Liver (tissue), 10 donors: ENCODE measurements at places on chromosomes 3 and 15.

GRCh38 chr3:189142527-189142926, 29.2 kb upstream of the TPRG1 start:
- no peak for DNase-seq

GRCh38 chr3:184338511-184338945, 1.1 kb downstream of the FAM131A start:
- DNase-seq, result no peak

DNA sequence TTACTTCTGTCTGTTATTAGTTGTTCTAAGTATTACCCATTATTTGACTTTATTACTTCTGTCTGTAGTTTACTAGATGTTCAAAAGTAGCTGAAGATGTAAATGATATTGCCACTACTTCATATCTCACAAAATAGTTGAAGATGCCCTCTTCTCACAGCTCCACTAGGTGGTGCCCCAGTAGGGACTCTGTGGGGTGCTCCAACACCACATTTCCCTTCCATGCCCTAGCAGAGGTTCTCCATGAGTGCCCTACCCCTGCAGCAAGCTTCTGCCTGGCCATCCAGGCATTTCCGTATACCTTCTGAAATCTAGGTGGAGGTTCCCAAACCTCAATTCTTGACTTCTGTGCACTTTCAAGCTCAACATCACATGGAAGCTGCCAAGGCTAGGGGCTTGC, 80.8 kb downstream of the KCNH8 start:
- no peak for DNase-seq

DNA sequence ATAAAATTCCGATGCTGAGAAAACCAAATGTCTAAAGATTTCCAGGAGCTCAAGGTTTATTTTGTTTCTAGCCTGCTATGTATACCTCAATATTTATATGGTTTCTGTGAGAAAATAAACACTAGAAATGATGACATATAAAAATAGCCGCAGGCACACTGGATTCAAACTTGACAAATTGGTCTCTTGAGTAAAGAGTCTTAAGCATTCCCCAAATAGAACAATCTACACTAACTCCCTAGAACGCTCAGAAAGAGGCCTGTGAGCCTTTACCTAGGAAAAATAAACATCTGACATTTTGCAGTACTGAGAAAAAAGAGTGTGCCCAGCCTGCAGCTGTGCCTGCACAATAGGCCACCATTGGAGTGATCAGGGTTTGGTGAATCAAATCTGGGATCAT, 75.2 kb downstream of the NEK10 start:
- DNase-seq, result no peak

GRCh38 chr15:80011596-80011995, 40.6 kb upstream of the BCL2A1 start:
- no peak for DNase-seq

GRCh38 chr15:72319360-72319984, 485 bp downstream of the CELF6 start:
- DNase-seq, result peak; percentile 72

- DNase-seq, result no peak
Observed at GRCh38 chr3:194384156-194384555, 14.6 kb upstream of the LRRC15 start.

GRCh38 chr3:41808152-41808551, 153.8 kb downstream of the ULK4 start:
- DNase-seq, result no peak

DNA sequence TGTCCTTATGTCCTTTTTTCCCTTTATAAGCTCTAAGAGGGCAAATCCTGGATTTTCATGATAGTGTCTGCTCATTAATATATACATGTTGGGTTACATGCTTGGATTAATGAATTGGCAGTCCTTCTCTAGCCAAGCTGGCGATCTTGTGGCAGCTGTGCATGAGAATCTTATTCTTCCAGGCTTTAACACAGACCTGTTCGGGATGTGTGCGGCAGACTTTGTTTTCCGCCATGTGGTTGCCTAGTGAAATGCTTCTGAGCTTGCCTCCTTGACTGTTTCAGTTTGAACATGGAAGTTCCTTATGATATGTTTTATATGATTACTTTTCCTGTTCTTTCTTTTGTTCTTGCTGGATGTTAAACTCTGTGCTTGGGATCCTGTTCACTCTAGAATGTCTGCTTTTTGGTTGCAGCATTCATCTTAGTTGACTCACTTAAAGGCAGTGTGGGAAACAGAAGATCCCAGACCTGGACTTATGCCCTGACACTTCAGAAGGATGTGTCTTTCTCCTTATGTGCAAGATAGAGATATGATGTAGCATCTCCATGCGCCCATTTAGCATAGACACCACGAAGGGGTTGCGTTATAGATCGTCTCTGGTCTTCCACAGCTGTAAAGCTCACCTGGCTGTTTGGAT, 7.2 kb downstream of the CHCHD6 start:
- DNase-seq, result no peak

DNA sequence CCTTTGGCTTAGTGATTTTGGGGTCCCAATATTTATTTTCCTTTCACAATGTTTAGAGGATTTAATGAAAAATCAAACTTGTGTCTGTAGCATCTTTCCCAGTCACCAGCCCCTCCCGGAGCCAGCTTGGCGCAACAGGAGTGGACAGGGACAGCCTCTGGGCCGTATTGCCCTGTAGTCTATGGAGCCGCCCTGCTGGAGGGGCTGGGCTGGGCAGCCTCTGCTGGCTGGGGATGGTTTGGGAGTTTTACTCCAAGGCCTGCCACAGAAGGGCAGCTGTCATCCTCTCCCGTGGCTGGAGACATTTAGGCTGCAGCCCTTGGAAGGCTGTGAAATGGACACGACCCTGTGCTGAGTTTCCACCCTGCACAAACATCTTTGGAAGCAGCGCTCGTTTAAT, 89.4 kb upstream of the RGMA start:
- DNase-seq, result no peak

DNA sequence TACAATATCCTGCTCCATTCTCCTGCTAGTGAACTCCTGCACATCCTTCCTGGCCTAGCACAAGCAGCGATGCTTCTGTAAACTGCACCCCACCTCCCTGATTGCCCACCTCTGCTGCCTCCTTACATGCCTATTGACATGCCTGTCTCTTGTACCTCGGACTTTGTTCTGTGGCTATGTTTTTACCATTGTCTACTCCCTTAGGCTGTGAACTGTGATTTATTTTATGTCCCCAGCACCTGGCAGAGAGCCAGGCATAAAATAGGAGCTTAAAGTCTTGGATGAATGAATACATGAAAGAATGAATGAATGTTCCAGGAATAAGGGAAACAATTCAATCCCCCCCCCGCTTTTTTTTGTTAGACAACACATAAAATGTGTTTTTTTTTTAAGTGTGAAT, 210.0 kb downstream of the MYRIP start:
- no peak for DNase-seq

GRCh38 chr3:25884981-25885380, 95.1 kb downstream of the OXSM start:
- no peak for DNase-seq

DNA sequence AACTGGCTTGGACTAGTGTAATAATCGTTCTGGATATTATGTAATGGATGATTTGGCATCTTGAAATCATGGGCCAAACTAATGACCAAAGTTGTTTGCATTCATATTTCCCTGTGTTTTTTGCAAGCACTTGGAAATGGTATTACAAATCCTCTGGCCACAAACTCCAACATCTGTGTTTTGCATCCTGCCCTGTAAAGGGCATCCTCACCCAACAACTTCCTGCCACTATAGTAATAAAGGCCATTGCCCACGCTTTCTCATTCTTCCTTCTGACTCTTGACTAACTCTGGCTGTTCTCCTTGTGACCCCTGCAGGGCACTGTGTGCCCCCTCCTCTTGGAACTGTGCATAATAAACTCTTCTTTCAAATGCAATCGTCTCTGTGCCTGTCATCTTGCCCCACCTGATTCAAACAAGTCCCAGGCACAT, 25.4 kb upstream of the PSMD6 start:
- no peak for DNase-seq

DNA sequence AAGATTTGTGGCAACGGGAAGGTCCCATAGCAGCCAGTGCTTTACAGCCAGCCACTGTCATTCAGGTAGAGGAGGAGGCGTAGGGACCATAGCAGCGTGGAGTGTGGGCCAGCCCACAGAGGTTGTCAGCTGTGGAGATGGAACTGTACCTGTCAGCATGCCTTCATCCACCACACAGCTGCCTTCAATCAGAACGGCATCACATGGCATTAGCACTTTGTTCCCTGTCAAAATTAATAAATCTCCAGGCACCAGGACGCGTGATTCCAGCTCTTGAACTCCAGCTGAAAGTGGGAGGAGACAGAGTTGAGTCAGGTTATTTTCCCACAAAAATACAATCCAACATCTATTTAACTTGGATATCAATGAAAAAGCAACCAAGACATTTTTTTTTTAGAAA, 84.0 kb downstream of the ATP13A4 start:
- no peak for DNase-seq

GRCh38 chr15:98763179-98763578, 114.8 kb downstream of the IGF1R start:
- DNase-seq, result no peak

DNA sequence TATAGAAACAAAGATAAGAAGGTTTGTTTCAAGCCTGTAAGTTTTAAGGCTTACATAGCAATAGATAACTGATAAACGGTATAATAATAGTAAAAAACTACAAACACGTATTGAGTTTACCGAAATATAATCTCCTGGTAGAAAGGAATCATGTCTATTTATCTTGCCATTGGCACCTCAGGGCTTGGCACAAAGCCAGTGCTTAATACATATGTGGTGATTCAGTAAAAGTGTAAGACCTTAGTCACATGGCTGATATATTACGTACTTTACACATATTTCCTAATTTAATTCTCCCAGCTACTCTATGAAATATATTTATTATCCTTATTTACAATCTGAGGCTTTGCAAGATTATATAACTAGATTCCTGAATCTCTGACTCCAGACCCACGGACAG, 32.0 kb upstream of the SLCO3A1 start:
- no peak for DNase-seq

GRCh38 chr3:35635407-35635806, 3.9 kb upstream of the ARPP21 start:
- no peak for DNase-seq

- peak; percentile 35 for DNase-seq
Observed at GRCh38 chr3:57130571-57131209, 34.5 kb downstream of the IL17RD start.

DNA sequence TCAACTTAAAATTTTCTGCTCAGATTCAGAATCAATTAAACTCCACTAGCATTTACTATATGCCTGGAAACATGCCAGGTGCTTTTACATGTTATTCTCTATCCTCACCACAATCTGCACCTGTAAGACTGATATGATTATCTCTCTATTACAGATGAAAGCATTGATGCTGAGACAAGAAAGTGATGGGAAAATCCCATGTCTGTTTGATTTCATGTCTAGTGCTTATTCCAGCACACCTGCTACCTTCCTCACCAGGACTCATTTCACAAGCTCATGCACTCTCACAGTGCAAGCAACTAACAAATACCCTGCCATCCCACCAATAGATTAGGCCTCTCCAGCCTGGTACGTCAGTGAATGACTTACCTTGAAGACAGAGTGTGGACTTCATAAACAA, 25.0 kb upstream of the BCL6 start:
- no peak for DNase-seq

DNA sequence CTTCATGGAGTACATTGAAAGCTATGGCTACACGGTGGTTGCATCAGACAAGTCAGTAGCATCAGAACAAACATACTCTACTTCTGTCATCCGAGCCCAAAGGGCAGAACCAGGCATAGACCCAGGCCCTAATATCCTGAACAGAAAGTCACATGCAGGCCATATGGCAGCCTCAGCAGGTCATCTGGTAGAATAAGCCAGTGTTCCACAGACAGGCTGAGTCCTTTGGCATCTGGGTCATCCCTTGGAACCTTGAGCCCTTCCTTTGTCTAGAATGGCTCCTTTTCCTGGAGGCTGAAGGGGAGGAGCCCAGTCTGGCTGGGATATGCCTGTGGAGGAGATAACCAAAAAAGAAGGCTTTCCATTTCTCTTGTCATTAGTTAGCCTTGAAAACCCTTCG, 29.2 kb downstream of the SEMA6D start:
- no peak for DNase-seq

DNA sequence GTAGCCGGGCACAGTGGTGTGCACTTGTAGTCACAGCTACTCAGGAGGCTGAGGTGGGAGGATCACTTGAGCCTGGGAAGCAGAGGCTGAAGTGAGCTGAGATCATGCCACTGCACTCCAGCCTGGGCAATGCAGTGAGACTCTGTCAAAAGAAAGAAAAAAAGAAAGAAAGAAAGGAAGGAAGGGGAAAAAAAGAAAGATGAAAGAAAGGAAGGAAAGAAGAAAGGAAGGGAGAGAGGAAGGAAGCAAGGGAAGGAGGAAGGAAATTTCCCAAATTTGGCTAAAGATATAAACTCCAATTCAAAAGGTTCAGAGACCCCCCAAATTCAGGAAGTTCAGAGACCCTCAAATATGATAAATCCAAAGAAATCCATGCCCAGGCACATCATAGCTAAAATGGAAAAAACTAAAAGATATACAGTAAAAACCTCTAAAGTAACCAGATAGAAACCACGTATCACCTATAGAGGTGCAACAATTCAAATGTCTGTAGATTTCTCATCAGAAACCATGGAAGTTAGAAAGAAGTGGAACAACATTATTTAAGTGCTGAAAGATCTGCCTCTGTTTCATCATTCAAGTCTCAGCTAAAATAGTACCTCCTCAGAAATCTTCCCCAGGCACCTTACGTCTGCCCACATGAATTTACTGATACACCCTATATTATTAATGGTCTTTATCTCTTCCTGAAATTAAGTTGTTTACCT, 10.7 kb downstream of the DET1 start:
- no peak for DNase-seq

DNA sequence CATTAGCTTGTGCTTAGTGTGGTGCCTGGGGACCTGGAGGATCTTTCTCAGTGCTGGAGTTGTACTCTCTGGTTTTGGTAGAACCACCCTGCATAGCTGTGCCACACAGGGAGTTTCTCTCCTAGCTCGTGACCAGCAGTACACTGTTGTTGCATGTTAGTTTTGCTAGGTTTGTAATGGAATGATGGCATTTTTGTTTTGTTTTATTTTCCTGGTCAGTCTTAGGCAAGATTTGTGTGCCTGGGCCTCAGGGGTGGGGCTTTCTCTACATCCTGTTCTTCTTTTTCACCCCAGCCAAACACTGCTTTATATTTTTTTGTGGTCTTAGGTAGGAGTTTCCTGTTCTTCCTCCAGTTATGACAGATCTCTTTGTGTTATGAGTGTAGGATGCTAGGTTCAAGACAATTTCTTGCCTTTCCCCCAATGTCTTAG, 534.5 kb upstream of the KCNMB2 start:
- DNase-seq, result no peak

- DNase-seq, result peak; percentile 44
Observed at GRCh38 chr3:54951405-54951804, 23.5 kb upstream of the LRTM1 start.

DNA sequence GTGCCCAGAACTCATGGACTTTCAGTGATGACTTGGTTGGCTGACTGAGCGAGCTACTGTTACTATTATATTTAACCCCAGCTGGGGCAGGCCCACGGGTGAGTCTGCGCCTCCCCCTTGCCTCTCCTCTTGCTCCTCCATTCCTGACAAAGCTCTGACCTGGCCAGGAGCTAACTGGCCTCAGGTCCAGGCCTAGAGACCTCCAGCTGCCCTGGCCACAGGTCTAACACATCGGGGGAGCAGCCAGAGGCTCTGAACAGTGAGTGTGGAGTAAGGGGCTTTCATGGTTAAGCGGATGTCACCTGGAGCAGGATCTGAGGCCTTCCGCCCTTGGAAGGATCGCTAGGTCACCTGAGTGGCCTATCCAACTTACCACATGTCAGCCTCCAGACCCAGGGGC, 96.3 kb upstream of the HERC1 start:
- DNase-seq, result no peak
